NCI-H1930 (cell line): ENCODE measurements at places on chromosomes 2 and 18.

GRCh38 chr2:240820607-240821428 is 799 bp upstream of the KIF1A start:
- DNase-seq, result peak; percentile 51

GRCh38 chr2:22944143-22944542 is 440.8 kb upstream of the KLHL29 start:
- DNase-seq, result no peak

GRCh38 chr2:46032161-46032813 is 264.9 kb upstream of the EPAS1 start:
- DNase-seq, result no peak

- DNase-seq, result no peak
These were observed 201.0 kb downstream of the PMAIP1 start for GRCh38 chr18:60100778-60101177.

- no peak for DNase-seq
These were observed 58.1 kb upstream of the MCFD2 start for GRCh38 chr2:46973673-46974072.

DNA sequence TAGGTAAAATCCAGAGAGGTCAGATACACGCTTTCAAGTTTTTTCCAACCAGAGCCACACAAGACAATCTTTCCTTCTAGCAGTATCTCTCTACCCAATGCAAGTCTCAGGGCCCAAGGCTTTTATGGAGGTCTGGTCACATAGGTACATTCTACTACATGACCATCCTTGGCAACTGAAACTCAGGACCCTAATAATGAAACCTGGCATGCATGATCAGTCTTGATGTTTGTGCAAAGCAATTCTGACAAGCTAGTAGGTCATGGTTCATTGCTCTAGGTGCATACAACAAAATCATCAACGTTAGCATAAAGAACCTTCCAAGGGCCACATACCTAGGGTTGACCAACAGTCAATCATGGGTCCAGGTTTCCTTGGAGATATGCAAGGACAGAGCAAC is 33.2 kb upstream of the CCDC88A start:
- no peak for DNase-seq

GRCh38 chr2:79935771-79936657 is 368.5 kb downstream of the LRRTM1 start:
- DNase-seq, result peak; percentile 27

- no peak for DNase-seq
These were observed 790.9 kb upstream of the GCFC2 start for GRCh38 chr2:76501641-76502040.

GRCh38 chr18:74501386-74501785 is 5.2 kb downstream of the CNDP2 start:
- DNase-seq, result no peak

DNA sequence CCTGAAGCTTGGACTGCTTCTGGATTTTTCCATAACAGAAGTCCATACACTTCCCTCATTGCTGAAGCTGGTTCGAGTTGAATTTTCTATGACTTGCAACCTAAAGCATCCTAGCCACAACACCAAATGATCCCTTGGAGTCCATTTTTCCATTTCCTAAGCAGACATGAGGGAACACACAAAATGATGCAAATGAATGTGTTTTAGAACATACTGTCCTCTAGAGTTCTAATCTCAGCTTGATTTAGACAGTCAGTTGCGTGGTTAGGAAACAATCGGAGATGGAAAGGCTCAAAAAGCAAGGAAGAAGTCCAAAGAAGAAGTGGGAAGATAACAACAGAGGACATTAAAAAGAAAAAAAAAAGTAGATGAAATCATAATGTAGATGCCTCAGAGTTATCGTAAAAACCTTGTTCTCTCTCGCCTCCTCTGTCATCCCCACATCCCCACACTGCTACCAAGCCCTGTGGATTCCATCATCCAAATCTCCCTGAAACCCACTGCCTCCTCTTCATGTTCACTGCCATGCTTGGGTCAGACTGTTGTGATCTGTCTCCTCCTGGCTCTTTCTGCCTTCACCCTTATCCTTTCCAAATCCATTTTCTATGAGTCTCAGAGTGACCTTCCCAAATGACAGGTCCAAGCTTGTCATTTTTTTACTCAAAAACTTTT is 58.4 kb downstream of the TMEM247 start:
- no peak for DNase-seq

DNA sequence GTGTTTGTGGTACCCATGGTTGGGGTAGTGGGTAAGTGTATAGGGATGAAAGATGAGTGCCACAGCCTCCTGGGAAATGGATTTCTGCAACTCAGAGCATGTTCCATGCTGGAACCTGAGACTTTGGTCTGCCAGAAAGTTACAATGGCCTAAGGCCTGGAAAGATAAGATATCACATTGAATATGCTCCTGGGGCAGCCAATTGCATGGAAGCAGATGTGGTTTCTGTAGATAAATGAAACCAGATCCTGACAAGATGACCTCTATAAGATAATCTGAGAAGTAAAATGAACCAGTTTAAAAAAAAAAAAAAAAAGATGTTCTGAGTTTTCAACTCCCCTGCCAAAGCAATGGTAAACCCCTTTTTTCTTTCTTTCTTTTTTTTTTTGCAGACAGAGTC is 91.4 kb upstream of the NCK2 start:
- no peak for DNase-seq

GRCh38 chr18:9823805-9824473 is 61.8 kb upstream of the TXNDC2 start:
- DNase-seq, result no peak

- DNase-seq, result no peak
These were observed 122.1 kb downstream of the ARL4C start for GRCh38 chr2:234374736-234375135.

DNA sequence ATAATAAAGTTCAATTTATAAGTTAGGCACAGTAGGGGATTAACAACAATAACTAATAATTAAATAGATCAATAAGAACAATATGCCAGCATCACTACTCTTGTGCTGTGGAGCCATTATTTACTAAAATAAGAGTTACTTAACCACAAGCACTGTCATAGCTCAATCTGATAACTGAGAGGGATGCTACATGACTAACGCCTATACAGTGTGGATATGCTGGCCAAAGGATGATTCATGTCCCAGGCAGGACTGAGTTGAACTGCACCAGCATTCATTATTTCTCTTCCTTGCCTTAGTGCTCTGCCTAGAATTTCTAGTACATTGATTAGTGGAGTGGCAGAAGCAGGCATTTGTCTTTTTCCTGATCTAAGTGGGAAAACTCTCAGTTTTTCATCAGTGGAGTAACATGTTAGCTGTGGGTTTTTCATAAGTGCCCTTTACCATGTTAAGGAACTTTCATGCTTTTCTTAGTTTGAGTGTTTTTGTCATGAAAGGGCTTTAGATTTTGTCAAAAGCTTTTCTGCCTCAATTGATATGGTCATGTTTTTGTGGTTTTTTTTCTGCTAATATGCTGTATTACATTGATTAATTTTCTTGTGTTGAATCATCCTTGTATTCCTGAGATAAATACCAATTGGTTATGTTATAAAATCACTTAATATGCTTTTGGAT is 21.7 kb downstream of the KIAA1328 start:
- DNase-seq, result no peak

- DNase-seq, result no peak
These were observed 138.7 kb upstream of the L3MBTL4 start for GRCh38 chr18:6553234-6553900.

DNA sequence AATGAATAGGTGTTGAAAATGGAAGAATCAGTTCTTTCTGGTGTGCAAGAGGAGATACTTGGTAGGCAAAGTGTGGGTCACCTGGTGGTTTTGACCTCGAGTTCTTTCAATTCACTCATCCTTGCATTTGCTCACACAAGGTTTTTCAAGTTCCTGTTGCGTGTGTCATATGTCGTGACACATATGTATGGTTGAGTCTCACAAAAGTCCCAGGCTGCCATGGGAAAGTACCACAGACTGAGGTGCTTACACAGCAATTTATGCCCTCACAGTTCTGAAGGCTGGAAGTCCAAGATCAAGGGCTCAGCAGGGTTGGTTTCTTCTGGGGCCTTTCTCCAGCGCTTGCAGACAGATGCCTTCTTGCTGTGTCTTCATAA is 64.4 kb downstream of the NCK2 start:
- no peak for DNase-seq

- DNase-seq, result no peak
These were observed 88.8 kb downstream of the CD8B2 start for GRCh38 chr2:106575955-106576354.

- no peak for DNase-seq
These were observed 19.2 kb upstream of the IL36G start for GRCh38 chr2:112958428-112959108.

DNA sequence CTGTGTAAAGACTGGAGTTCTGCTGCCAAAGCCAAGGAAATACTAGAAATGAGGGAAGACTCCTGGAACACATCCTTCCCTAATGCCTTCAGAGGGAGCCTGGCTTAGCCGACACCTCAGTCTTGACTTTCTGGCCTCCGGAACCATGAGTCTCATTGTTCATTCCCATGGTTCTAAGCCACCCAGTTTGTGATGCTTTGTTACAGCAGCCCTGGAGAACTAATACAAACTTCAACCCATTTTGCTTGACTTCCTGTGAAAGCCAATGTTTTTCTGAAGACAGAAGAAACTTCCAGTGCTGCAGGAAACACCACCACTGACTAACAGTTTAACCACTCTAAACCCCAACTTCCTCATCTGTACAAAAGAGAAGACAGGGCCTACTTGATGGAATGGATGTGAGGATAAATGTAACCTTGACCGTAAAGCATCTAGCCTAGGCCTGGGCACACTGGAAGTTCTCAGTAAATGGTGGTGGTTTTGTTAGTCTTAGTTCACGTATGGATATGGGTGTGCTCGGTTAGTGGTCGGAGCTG is 85.9 kb upstream of the RFX8 start:
- no peak for DNase-seq

- no peak for DNase-seq
These were observed 81.1 kb downstream of the MBOAT2 start for GRCh38 chr2:8922431-8922830.
